ENCODE measurements at places on chromosomes 13 and 19.

DNA sequence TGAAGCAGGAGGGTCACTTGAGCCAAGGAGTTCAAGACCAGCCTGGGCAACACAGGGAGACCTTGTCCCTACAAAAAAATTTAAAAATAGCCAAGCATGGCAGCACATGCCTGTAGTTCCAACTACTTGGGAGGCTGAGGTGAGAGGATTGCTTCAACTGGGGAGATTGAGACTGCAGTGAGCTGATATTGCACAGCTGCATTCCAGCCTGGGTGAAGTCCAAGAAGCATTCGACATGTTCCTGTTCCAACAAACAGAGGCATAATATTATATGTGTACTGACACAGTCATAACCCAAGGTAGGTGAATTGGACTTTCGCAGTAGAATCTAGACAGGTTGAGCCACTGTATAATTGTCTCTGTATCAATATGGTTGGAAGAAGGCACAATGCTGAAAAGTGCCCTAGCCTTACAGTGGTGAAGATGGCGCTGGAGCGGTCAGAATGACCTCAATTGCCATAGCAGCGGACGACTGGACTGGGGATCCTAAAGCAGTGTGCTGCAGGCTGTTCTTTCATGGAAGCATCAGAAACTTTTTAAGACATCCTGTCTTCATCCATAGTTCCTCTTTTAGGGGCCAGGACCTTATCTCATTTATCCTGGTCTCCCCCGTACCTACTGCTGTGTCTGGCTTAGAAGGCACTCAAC lies 112.0 kb upstream of the CLDN10 start:
- DNase-seq: no peak

GRCh38 chr13:51767100-51767499 lies 36.9 kb downstream of the DHRS12 start:
- no peak for DNase-seq

DNA sequence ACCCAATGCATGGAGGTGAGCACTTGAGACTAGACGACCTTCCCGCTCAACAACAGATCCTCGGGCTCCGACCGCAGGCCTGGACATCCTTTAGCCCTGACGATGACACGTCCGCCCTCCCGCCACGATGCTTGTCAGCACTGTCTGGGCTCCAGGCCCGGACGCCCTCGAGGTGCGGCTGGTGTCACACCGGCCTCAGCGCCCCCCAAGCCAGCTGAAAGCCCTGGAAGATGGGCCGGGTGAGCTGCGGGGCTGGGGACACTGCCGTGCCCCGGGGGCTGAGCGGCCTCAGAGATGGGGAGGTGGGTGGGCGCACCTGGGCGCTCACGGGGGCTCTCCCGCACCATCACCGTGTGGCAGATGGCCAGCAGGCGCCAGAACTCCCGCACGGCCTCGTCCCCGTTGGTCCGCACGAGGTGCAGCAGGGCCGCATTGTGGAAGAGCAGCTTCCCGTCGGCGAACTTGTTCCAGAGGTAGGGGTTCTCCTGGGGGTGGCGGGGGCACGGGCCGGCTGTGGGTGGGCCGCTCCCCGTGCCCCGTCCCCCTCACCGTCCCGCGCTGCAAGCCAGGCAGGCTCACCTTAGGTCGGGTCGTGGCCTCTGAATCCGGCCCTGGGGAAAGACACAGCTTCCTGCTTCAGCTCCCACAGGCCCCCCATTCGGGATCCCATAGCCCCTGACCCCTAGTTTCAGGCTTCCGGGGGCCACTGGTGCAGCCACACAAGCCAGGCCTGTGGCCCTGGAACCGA lies 15.5 kb downstream of the ATP8B3 start:
- DNase-seq: no peak

DNA sequence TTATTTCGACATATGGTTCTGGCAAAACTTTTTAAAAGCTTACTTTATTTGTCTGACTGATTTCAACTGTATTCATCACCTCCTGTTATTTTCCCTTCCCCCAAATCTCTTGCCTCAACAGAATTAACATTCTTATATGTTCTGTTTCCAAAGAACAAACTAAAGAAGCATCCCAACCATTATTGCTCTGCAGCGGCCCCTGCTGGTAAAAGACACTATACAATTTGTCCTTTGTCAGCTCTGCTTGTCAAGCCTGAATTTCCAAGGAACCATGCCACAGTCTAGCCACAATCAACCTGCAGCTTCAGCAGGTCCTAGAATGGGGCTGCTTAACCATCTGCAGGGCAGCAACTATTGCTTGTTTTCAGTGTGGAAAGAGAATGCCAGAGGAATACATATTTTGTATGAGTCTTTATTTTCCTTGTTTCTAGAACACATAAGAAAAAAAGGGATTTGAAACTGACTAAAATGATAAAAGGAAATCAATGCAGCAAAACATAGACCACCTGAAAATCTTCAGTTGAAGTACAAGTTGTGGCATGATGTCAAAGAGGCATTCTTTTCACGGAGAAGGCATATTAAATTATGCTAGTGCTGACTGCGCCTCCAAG lies 845.3 kb downstream of the DIAPH3 start:
- DNase-seq: peak; percentile 50

GRCh38 chr19:38193445-38193844 lies 30.6 kb downstream of the DPF1 start:
- DNase-seq: peak; percentile 44

DNA sequence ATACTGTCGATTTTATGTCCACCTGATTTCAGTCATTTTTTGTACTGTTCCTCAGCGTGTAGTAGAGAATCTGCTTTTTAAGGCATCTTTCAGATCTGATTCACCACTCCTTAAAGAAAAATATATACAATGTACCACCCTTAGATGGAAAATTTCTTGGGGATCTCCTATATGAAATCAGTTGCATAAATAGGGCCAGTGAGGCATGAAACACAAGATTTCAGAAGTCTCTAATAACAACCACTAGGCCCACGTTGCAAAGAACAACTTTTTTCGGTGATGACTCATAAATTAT lies 1.4 kb downstream of the USP12 start:
- no peak for DNase-seq

DNA sequence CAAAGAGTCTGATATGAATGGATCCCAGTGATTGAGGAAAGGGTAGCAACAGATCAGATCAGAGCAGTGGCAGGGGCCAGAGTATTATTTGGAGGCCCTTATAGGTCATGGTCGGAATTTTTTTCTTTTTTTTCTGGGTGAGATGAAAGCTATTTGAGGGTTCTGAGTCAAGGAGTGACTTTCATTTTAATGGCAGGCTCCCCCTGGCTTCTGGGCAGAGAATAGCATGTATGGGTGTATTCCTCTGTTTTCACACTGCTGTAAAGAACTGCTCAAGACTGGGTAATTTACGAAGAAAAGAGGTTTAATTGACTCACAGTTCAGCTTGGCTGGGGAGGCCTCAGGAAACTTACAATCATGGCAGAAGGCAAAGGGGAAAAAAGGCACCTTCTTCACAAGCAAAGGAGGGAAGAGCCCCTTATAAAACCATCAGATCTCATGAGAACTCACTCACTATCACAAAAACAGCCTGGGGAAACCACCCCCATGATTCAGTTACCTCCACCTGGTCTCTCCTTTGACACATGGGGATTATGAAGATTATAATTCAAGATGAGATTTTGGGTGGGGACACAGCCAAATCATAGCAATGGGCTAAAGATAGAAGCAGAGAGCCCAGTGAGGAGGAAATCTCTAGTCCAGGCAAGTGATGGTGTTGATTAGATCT lies 3.0 kb upstream of the SLC6A16 start:
- no peak for DNase-seq

DNA sequence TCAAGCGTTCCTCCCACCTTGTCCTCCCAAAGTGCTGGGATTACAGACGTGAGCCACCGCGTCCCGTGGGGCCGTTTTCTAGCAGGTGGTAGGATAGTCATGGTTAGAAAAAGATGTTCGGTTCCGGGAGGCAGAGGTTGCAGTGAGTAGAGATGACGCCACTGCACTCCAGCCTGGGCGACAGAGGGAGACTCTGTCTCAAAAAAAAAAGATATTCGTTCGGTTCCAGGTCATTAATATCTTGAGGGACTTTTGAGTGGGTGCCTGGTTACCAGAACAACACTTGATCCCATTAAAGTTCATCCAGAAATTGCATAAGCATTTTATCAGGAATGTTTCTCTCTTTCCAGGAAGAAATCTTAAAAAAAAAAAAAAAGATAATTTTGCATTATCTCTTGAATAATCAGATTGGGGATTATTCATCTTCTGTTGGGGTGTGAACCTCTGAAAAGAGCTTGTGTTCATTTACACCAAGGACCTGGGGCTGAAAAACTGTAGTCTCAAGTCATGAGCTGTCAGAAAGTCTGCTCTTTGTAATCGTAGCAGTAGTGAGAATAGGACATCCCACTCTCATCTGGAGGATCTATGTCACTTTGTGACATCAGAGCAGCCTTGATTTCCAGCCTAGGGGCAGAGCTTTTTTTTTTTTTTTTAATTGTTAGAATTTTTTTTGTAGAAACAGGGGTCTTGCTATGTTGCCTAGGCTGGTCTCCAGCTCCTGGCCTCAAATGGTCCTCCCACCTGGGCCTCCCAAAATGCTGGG lies 1.0 kb upstream of the ETHE1 start:
- DNase-seq: peak; percentile 53

GRCh38 chr13:107034236-107034872 lies 466.4 kb upstream of the ARGLU1 start:
- no peak for DNase-seq

DNA sequence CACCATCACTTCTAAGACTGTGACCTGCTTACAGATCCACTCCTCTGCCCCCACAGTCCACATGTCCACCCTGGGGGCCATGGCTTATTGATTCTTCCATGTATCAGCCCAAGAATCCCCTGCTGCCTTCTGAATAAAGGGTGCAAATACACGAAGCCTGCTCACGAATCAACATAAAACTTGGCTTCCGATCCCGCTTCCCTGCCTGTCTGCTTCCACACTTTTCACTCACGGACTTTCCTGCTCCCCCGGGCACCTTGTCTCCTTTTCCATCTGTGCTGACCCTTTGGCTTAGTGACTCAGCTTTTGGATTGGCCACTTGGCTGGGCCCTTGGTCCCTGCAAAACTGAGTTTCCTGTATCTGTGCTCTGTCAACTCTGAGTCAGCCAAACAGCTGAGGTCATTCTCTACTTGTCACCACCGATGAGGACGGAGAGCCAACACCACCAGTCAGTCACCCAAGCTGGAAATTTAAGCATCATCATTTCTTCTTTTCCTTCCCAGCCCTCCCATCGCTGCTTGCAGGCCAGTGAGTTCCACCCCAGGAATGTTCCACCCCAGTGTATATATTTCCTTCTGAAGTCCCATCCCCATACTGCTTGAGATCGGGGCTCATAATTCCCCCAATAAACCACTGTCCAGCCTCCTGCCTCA lies 11.4 kb upstream of the USP12 start:
- DNase-seq: no peak

GRCh38 chr13:40026741-40027140 lies 371.3 kb downstream of the COG6 start:
- DNase-seq: no peak

- no peak for DNase-seq
Observed at GRCh38 chr13:49060678-49061387, 85.1 kb downstream of the FNDC3A start.

- peak; percentile 43 for DNase-seq
Observed at GRCh38 chr19:2578901-2579677, 103.2 kb downstream of the GADD45B start.

GRCh38 chr13:91405240-91405639 lies 6.8 kb downstream of the GPC5 start:
- no peak for DNase-seq

GRCh38 chr19:39174558-39175544 lies 21.9 kb upstream of the NCCRP1 start:
- DNase-seq: no peak

GRCh38 chr19:8451885-8452284 lies 7.1 kb downstream of the HNRNPM start:
- DNase-seq: no peak

DNA sequence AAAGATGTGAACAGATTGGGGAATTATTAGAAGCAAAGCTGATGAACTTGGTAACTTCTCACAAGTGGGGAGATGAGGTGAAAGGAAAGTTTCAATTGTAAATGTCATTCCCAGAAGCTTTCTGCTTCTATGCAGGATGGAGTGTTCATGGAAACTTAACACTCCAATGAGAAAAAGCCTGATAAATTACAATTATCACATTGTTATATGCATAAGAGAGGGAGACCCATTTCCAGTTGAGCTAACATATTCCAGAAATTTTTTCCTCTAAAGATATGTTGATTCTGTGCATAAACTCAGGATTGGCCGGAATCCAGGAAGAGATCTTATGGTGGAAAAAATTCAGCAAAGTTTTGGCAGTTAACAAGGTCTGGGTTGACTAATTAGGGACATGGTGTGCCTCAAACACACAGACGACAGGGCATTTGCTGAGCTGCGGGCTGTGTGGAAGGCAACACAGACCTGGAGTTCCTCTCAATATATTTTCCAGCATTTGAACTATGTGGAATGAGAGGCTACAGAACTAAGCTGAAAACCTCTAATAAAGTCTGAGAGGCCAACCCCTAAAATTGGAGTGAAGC lies 64.9 kb upstream of the FGF14 start:
- DNase-seq: no peak

DNA sequence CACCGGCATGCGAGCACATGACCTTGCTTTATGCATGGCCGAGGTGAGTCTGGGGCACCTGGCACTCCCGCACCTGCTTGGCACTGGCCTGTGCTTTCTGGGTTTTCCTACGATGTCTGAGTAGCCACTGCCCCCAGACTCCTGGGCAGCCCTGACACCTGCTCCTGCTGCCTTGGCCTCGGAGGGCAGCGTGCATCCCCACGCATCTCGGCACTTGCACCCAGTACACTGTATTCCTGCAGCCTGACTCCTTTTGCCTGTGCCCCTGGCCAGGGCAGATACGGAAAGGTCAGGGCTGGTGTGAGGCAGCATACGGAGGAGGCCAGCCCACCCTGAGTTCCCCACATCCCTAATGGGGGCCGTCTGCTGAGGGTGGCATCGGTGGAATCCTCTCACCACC lies 340.6 kb downstream of the TEX29 start:
- DNase-seq: no peak

DNA sequence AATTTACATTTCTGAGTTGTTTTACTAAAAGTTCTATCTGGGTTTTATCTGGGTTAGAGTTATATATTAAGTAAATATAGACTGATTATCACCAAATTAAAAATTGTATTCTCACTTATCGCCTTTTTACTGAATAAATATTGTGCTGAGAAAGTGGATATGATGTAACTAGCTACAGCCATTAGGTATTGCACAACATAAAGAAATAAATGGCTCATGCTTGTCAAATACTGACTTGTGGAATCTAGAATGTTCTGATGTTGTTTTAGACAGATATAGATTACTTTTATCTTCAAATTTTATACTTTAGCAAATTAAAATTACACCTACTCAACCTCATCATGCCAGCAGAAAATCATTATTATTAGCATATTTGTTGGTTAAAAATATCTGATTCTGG lies 1277.1 kb upstream of the MIR17HG start:
- no peak for DNase-seq

- DNase-seq: no peak
Observed at GRCh38 chr13:87089391-87089790, 581.8 kb upstream of the SLITRK5 start.

GRCh38 chr13:61247149-61247936 lies 168.3 kb downstream of the PCDH20 start:
- no peak for DNase-seq

GRCh38 chr13:102038787-102039186 lies 363.1 kb downstream of the FGF14 start:
- DNase-seq: no peak

Measured in NCI-H2107 (cell line).